Stimulated activated CD4-positive, alpha-beta T cell treated with anti-CD3 and anti-CD28 coated beads, Interleukin-12 subunit alpha, Interleukin-12 subunit beta, amount 100 ng/mL, for 24 hours (primary cell): ENCODE measurements at places on chromosomes 6 and 20.

DNA sequence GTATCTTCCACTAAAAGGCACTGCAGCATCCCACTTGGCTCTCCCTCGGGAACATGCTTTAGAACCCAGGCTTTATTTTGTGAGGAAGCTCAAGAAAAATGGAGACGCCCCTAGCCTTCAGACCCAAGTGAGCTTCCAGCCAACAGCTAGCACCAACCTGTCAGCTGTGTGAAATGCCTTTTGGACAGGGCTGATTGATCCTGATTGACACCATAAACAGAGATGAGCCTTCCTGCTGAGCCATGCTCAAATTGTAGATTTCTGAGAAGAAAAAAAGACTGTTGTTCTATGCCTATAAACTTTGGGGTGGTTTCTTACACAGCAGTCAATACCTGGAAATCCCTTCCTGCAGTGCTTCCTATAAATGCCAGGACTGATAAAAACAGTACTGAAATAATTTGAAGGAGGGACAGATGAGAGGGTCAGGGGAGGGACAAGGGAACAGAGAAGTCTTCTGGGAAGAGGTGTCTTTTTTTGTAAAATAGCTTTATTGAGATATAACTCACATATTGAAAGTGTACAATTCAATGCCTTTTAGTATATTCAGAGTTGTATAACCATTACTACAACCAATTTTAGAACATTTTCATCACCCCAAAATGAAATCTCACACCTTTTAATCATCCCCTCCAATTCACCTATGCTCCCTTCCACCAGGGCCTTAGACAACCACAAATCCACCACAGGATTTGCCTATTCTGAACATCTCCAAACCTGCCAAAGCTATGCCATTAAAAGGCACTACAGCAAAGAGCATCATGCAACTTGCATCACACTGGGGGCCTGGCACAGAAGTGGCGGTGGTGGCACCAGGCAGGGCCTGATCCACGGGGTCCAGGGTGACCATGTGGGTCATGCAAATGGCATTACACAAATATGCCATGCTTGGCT lies 2.7 kb upstream of the STK4 start:
- DNase-seq: no peak

DNA sequence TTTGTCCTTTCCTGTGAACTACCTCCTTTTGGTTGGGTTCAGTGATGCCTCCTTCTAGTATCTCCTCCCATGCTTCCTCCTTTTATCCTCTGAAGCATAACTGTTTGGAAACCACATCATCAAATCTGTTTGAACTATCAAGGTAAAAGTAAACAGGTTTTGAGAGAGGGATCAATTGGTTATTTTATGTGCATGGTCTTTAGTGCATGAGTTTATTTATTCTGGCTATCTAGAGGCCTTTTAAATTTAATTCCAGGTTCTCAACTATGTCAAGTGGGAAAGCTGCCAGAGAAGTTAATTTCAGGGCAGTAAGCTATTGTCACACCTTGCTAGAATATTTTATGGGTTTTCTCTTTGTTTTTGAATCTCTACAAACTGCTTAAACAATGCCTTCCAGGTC lies 54.1 kb downstream of the WASF1 start:
- no peak for DNase-seq

- DNase-seq: no peak
Observed at GRCh38 chr6:73004861-73005260, 220.4 kb downstream of the KHDC1L start.

DNA sequence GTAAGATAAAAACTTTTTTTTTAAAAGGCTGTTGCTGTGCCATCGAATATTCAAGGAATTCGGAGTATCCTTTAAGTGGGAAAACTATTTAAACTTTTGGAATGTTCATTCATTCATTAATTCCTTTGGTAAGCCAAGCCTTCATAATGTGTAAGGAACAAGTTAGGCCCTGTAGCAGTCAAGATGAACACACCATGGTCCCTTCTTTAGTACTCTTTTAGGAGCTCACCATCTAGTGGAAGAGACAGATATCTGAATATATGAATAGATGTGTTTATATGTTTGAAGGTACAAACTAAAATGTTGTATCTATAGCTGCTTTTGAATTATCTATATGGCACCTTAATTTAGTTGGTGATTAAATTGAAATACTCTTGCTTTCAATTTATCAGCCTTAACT lies 5.8 kb downstream of the SPO11 start:
- no peak for DNase-seq

GRCh38 chr6:150606168-150606591 lies 6.5 kb downstream of the PLEKHG1 start:
- no peak for DNase-seq

GRCh38 chr6:168765752-168766151 lies 324.8 kb downstream of the SMOC2 start:
- DNase-seq: no peak

GRCh38 chr6:26330859-26331217 lies 34.2 kb upstream of the BTN3A2 start:
- DNase-seq: no peak

GRCh38 chr6:134111062-134111677 lies 58.7 kb upstream of the SLC2A12 start:
- no peak for DNase-seq

DNA sequence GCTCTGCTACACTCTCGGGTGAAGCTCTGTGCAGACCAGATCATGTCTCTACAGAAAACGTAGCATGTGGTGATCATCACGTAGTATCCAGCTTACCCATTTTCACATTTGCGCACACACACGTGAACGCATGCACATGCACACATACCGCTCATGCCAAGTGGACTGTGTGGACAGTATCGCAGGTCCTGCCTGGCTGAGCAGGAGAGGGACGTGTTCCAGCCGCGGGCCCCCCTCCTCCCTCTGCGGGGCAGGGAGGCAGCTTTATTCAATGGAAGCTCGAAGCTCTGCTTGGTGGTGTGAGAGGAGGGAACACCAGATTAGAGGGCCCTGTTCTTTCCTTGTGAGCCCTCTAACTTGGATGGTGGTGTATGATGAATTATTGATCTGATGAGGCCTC lies 51.1 kb downstream of the CDH26 start:
- no peak for DNase-seq

DNA sequence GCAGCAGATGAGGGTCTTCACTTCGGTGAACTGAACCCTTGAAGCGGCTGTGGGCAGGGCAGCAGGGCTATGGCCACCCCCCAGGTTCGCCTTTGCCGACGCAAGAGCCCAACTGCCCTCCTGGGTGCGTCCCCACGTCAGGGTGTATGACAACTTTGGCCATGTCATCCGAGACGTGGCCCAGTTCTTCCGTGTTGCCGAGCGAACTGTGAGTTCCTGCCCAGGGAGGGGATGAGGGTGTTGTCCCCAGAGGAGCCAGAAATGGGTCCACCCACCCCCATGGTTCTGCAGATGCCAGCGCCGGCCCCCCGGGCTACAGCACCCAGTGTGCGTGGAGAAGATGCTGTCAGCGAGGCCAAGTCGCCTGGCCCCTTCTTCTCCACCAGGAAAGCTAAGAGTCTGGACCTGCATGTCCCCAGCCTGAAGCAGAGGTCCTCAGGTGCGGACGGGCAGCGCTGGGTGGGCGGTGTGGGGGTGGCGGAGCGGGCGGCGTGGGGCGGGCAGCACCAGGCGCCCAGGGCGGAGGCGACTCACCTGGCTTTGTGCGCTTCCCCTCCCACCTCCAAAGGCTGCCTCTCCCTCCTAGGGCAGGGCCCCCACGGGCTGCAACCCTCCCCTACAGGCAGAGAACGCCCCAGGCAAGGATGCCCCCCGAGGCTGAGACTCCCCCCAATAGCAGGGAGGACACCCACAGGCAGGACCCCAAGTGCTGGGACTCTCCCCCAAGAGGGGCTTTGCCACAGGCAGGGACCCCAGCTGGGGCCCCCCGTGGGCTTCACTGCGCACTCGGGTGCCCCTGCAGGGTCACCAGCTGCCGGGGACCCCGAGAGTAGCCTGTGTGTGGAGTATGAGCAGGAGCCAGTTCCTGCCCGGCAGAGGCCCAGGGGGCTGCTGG lies 6.2 kb upstream of the TNFRSF6B start:
- no peak for DNase-seq

DNA sequence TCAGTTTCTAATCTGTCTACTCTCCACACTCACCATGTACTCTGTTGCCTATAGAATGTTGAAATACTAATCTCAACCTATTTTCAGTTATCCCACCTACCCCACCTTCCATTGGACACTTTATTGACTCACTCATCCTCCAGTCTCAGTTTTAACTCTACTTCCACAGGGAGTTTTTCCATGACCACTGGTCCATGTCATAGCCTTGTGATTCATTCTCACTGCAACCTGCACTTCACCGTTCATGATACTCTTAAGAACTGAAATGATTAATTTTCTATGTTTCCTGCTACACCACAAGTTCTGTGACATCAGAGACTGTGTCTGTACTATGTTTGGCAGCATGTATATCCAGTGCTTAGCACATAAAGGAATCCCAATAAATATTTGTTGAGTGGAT lies 122.8 kb upstream of the HSF2 start:
- DNase-seq: no peak

DNA sequence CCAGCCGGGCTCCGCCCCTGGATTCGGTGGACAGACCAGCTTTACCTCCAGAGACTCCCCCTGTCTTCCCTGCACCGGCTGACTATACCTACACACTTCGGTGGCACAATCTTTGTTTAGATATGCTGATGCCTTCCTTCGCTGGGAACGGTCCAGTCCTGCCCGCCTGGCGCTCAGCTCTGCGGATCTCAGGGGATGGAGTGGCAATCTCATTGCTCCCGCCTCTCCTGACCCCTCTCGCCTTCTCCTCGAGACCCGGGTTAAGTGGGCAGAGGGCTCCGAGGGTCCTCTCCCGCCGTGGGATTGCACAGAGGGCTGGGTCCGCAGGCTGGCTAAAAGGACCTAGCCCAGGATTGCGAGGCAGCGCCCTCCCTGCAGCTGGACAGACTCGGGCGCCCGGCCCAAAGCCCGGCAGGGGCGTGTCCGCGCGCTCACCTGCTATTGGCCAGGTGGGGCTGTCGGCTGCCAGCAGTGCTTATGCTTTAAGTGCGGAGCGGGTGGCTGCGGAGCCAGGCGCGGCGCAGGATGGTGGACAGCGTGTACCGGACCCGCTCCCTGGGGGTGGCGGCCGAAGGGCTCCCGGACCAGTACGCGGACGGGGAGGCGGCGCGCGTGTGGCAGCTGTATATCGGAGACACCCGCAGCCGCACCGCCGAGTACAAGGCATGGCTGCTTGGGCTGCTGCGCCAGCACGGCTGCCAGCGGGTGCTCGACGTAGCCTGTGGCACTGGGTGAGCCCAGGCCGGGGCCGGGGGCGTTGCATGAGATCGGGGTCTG lies at the start of gene GNMT:
TSS of gene GNMT (plus strand) at position 512 of the 777 bp plus-strand sequence. CDS start at position 526, 14 bp downstream.
- no peak for DNase-seq

- DNase-seq: no peak
Observed at GRCh38 chr6:105902401-105903031, 183.6 kb upstream of the PRDM1 start.

DNA sequence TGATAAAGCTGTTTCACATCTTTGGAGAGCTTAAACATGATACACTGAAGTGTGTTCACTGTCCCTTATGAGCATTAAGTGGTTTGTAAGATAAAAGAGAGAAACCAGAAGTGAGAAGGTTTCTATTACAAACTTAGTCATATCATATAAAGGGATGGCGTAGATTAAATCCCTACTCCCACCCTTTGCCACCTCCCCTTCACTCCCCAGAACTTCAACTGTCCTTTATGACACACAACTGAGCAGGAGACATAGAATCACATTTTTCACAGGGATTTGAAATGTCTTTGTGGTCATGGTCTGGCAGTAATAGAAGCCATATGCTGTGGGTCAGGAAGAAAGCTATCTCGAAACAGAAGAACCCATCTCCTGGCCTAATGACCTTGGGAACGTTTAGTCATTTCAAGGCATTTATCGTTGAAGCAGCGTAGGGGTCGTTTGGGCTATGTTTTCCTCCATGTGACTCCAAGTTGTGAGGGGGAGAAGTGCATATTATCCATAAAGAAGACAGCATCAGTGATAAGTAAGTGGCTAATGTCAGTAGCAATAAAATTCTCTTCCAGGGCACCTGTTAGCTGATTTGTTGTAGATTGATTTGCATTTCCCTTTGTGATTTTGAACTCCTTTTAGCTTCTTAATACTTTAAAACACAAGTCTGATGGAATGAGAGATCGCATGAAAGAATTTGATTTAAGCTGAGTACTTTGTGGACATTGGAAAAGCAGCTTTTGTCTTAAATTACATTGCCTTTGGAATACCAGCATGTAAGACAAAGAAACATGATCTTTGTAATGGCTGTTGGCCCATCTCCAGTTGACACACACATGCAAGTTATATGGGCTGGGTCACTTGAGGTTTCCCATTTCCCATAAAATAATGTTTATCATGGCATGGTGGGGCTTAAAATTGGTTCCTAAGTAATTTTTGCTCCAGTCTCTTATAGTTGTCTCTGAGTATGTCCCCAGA lies 501.5 kb upstream of the FLRT3 start:
- DNase-seq: no peak

- DNase-seq: no peak
Observed at GRCh38 chr6:167465482-167465881, 140.6 kb downstream of the TTLL2 start.

- DNase-seq: no peak
Observed at GRCh38 chr6:129981598-129981997, 36.8 kb upstream of the L3MBTL3 start.

DNA sequence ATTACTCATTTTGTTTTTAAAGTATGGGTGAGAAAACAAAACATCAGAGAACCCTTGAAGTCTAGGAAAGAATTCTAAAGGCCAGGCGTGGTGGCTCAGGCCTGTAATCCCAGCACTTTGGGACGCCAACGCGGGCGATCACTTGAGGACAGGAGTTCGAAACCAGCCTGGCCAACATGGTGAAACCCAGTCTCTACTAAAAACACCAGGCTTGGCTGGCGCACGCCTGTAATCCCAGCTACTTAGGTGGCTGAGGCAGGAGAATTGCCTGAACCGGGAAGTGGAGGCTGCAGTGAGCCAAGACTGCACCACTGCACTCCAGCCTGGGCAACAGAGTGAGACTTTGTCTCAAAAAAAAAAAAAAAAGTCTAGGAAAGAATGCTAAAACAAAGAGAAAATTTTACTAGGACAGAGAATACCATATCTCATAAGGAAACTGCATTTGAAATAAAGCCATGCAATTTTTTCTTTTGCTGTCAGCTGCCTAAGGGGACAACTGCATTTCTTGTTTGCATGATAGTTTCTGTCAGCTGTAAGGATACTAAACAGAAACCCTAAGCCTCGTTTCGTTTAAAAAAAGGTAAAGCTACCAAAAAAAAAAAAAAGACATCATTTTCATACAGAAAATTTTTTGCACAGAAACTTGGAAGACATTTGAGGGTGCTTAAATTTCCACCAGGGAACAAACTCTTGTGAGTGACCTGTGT lies 32.1 kb downstream of the SMLR1 start:
- no peak for DNase-seq

GRCh38 chr6:41720262-41720620 lies 15.2 kb downstream of the TFEB start:
- DNase-seq: no peak
